ENCODE measurements at places on chromosomes 4 and X.

- DNase-seq, result no peak
Observed at GRCh38 chr4:170374770-170375169, 285.0 kb upstream of the AADAT start.

DNA sequence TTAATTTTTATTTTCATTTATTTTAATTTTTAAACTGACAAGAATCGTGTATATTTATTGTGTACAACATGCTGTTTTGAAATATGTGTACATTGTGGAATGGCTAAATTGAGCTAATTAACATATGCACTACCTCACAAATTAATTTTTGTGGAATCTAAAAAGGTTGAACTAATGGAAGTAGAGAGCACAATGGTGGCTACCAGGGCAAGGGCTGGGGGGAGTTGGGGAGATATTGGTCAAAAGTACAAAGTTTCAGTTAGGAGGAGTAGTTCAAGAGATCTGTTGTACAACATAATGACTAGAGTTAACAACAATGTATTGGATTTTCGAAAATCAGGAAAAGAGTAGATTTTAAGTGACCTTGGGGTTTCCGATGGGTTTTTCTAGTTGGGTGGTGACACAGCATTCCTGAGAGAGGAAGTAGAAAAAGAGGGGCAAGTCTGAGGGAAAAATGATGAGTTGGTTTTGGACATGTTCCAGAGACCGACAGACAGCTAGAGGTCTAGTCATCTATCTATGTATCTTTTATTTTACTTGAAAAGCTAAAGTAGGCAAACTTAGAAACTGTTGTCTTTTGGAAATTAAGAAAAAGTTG is 23.2 kb downstream of the APOO start:
- DNase-seq, result no peak

GRCh38 chrX:7179446-7179845 is 31.5 kb upstream of the PUDP start:
- no peak for DNase-seq

GRCh38 chr4:6316461-6317003 is 46.9 kb downstream of the WFS1 start:
- DNase-seq, result no peak

- DNase-seq, result peak; percentile 63
Observed at GRCh38 chr4:140049024-140049848, 104.7 kb downstream of the MAML3 start.

GRCh38 chr4:152117933-152118507 is 357.2 kb upstream of the GATB start:
- DNase-seq, result no peak

GRCh38 chr4:1604706-1605205 is 79.4 kb downstream of the FAM53A start:
- peak; percentile 78 for DNase-seq

- DNase-seq, result no peak
Observed at GRCh38 chrX:93454509-93454908, 218.9 kb downstream of the NAP1L3 start.

- peak; percentile 12 for DNase-seq
Observed at GRCh38 chrX:109270580-109271484, 211.1 kb downstream of the GUCY2F start.

- DNase-seq, result no peak
Observed at GRCh38 chrX:149510386-149510785, 5.3 kb upstream of the IDS start.

DNA sequence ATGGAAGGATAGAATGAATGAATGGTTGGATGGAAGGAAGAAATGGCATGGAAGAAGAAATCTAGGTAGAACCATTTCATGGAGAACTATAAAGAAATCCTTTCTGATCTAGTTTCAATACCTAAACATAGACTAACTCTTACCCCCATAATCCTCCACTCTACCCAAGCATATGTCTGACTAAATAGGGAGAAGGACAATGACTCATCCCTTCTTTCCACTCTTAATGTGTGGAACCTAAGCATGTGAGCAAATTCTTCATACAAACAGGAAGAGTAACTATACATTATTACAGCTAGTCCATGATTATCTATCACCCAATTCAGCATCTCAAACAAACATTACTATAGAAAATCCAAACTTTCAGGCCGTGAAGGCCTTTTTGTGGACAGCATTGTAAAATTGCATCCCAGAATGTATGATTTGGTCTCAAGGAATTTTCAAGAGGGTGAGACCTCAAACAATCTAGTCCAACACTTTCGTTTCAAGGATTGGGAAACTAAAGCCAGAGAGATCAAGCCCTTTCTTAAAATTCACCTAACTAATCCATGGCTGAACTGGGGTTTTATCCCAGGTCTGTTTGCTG is 11.2 kb downstream of the C1QTNF7 start:
- no peak for DNase-seq

DNA sequence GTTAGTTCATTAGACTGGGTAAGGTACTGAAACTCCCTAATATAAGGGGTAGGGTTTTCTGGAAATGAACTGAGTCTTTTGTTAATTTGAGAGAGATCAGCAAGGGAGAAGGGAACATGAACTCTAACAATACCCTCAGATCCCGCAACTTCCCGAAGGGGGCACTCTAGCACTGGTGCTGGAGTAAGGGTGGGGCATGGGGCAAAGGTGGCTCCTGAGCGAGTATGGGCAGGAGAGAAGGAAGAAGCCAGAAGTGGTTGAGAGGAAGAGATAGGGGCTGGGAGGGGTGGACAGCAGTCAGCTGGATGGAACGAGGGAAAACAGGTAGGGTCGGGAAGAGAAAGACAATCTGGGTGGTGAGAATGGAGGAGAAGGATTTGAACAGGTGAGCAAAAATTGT is 183.2 kb upstream of the MAGEE2 start:
- DNase-seq, result no peak

- no peak for DNase-seq
Observed at GRCh38 chr4:123114915-123115756, 192.7 kb upstream of the NUDT6 start.

- no peak for DNase-seq
Observed at GRCh38 chrX:26909728-26910127, 553.4 kb downstream of the PPP4R3C start.

DNA sequence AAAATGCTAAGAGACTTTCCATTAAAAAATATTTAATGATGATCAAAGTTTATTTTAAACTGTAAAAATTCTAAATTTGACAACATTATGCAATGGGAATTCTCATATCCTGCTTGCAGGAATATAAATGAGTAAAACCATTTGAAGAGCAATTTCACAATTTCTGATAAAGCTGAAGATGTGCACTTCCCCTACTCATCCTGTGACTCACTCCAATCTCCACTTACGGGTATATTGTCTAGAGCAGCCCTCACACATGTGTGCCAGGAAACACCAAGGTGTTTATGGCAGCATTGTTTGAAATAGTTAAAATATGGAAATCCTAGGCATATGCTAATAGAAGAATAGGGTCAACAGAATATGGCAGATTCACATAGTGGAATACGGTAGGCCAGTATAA is 158.4 kb downstream of the PDHA2 start:
- no peak for DNase-seq

DNA sequence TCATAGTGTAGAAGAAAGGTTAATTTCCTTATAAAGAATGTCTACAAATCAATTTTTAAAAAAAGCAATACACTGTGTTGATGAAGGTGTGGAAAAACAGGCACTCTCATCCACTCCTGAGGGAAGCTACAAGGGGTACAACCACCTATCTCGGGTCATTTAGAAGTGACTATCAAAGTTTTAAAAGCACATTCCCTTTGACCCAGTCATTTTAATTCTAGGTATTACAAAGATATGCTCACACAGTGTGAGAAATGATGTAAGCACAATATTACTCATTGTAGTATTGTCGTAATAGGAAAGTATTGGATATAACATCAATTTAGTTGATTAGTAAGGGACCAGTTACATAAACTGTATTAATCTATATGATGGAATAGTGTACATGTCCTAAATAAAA is 7.4 kb upstream of the HCCS start:
- DNase-seq, result no peak

- peak; percentile 31 for DNase-seq
Observed at GRCh38 chrX:48958635-48959094, 1.3 kb upstream of the OTUD5 start.

GRCh38 chr4:184424993-184425758 is 49.2 kb downstream of the IRF2 start:
- DNase-seq, result no peak
